ENCODE measurements at places on chromosomes 13 and 19.

GRCh38 chr13:113809934-113810333, 50.9 kb downstream of the TMEM255B start:
- no peak for DNase-seq

DNA sequence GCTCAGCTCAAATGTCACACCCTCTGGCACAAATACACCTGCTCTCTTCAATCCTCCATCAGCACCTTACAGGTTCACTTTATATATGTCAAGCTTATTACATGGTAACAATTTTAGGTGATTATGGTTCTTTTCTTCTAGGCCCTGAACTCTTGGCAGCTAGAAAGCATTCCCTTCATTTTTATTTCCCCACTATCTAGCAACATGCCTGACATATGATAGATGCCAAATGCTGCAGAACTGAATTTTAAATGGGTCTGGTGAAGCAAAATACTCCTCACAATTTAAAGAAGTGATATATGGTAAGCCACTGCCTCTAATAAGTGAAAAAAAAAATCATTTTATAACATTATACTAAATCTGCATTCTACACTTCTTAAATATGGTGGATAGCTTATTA, 95.2 kb downstream of the USP12 start:
- DNase-seq = no peak

DNA sequence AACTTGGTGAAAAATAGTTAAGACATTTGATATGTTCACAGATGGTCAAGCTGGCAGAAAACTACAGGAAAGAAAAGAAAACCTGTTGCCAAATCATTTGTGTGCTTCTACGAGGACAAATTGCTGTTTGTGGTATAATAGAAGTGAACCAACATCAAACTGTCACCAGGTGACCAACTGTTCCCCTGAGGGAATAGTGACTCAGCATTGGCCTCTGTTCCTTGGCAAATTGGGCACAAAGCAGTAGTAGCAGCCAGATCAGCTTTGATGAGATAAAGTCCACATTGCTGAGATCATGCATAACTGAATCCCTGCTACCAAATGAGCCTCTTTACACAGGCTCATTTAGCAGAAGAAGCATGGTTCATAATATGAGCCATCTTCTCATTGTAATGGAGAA, 103.5 kb downstream of the POSTN start:
- DNase-seq = no peak

GRCh38 chr19:21749090-21749489, 18.3 kb downstream of the ZNF100 start:
- no peak for DNase-seq

DNA sequence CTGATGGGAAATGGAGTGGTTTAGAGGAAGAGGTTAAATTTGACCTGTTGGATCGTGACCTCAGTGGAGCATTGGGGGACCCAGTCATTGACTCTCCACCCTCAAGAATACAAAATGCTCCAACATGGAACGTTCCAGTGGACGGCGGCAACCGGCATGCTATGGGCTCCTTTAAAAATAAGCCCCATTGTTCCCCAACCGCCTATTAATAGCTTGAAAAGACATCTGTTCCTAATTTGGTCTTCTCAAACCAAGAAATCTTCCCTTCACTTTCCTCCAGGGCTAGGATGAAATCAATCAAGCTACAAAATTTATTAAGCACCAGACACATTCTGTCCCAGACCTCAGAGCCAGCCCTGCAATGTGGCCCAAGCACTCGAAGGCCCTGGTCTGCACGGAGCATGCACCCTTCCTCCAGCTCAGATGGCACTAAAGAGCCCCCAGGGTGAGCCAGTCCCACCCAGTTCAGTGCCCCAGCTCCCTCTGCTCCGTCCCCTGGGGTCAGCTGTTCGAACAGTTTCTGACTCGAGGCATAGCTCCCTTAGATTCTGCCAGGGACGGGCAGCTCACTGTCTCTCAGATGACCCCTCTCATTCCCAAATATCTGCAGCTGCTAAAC, 22.5 kb upstream of the VSTM2B start:
- no peak for DNase-seq

- no peak for DNase-seq
These were observed 60.1 kb downstream of the HSPH1 start for GRCh38 chr13:31101472-31102170.

GRCh38 chr13:49022472-49023144, 46.9 kb downstream of the FNDC3A start:
- DNase-seq = no peak

- DNase-seq = no peak
These were observed 5.0 kb upstream of the MADCAM1 start for GRCh38 chr19:491146-491741.

- DNase-seq = no peak
These were observed 4.3 kb upstream of the IFNL2 start for GRCh38 chr19:39263912-39264305.

DNA sequence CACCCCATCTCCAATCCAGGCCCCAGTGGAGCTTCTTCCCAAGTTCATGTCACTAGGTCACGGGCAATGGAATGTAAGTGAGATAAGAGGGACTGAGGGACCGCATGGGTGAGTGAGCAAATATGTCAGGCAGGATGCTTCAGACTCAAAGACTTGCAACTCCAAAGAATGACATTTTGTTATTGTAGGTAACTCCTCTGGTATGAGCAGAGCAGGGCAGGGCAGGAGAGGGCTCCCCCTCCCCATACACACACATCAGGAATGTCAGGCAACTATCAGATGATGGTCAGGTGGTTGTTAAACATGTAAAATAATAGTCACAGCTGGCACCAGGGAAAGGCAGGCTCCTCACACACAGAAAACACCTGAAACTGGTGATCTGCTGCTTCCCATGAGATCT, 10.6 kb downstream of the ERVV-2 start:
- no peak for DNase-seq
